Breast epithelium (tissue), 4 donors: ENCODE measurements at places on chromosomes 2 and 18. TPM values are rescaled to one million over a fixed set of nuclear protein-coding genes. Genes with fewer than 3 reads are reported as not detected.

DNA sequence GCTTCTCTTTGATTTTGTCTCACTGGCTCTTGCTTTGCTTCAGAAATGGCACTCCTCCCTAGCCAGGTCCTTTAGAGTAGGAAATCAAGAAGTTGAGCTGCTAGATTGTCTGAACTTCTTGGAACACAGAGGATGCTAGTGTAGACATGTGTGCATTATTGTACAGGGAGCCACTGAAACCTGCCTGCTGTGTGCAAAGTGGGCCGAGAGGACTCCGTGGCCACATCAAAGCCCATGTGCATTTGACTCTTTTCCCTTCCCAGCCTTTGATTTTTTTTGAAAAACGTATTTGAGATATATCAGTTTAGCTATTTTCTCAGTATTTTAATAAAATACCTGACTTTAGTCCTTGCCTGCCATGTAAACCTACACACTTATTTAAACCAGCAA lies 83.1 kb downstream of the TMEM247 start:
- H3K4me3 ChIP-seq = no peak overlapping the region
- no peak for DNase-seq
- H3K36me3 ChIP-seq = no peaks in the 10 kb centered on the region
- H3K27ac ChIP-seq = no peak overlapping the region
- no peaks in the 10 kb centered on the region for H3K27me3 ChIP-seq
- H3K4me1 ChIP-seq = no peaks in the 10 kb centered on the region

DNA sequence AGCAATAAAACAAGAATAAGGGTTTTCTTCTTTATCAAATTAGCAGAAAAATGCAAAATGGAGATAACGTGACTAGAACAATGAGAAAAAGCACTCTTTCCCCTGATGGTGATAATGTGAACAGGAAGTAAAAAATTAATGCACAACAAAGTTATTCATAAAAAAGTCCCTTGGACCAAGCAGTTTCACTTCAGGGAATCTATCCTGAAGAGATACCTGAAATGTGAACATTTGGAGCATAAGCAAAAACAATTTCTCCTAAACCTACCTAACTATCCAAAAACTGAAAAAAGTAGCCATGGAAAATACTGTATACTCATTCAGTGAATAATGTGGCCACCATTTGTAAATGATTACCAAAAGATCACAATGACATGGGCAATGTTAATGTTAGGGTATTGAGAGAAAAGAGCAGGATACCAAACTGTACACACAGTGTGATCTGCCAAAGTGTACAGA lies 48.7 kb downstream of the TRIP12 start:
- H3K27ac ChIP-seq = no peak overlapping the region
- no peaks in the 10 kb centered on the region for H3K27me3 ChIP-seq
- H3K4me3 ChIP-seq = no peak overlapping the region
- DNase-seq = no peak
- H3K36me3 ChIP-seq = no peaks in the 10 kb centered on the region

- no peak overlapping the region for H3K27ac ChIP-seq
- no peaks in the 10 kb centered on the region for H3K4me1 ChIP-seq
- no peaks in the 10 kb centered on the region for H3K36me3 ChIP-seq
- H3K4me3 ChIP-seq = no peak overlapping the region
These were observed 215.9 kb downstream of the SEPTIN10 start for GRCh38 chr2:109397893-109398292.

DNA sequence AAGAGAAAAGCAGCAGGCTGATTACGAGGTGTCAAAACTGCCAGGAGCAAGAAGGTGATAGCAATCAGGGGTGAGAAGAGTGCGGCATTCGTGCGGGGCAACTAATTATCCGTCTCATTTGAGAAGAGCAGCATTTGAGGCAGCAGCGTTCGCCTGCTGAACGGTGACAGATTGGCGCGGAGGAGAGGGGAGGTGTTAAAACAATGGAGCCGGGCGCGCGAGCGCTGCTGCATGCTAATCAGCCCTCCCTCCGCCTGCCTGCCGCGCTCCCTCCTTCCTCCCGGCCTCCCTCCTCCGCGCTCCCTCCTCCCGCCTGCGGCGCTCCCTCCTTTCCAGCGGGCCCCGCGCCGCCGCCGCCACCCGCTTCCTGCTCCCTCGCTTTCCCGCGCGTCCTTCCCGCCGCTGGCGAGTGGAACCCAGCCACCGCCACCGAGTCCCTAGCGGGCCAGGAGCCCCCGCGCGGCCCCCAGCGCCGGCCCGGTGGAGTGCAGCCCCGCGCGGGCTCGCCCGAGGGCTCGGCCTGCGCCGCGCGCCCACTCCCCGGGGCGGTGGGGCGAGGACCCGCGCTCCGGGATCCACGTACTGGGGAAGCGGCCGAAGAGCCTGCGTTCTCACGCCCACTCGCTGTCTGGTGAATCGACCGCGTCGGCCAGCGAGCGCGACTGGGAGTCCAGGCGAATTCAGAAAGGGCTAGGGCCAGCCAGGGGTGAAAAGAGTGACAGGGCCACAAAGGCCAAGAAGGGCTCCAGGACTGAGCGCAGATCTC lies 69.5 kb upstream of the PSMD14 start:
- H3K36me3 ChIP-seq = no peaks in the 10 kb centered on the region
- peak overlapping the region; percentile 67 for H3K4me3 ChIP-seq
- peak; percentile 57 for DNase-seq
- no peaks in the 10 kb centered on the region for H3K4me1 ChIP-seq
- H3K27ac ChIP-seq = peak overlapping the region; percentile 35

DNA sequence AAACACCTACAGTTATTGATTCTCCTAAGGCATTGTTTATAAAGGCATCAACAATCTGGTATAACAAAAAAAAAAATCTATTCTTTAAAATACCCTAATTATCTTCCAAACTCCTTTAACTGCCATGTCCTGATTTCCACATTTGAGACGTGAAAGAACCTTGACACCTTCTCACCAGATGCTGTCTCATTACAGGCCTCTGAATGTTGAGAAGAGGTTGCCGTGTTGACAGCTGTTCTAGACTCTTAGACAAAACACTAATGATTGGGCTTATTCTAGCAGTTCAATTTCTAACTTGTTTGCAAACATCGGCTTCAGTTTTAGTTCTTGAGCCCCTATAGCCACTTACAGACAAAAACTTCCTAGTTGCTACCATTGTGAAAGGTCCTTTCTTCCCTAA lies 988.8 kb downstream of the LRP1B start:
- DNase-seq = no peak
- no peaks in the 10 kb centered on the region for H3K27me3 ChIP-seq
- no peaks in the 10 kb centered on the region for H3K36me3 ChIP-seq
- no peak overlapping the region for H3K4me3 ChIP-seq

DNA sequence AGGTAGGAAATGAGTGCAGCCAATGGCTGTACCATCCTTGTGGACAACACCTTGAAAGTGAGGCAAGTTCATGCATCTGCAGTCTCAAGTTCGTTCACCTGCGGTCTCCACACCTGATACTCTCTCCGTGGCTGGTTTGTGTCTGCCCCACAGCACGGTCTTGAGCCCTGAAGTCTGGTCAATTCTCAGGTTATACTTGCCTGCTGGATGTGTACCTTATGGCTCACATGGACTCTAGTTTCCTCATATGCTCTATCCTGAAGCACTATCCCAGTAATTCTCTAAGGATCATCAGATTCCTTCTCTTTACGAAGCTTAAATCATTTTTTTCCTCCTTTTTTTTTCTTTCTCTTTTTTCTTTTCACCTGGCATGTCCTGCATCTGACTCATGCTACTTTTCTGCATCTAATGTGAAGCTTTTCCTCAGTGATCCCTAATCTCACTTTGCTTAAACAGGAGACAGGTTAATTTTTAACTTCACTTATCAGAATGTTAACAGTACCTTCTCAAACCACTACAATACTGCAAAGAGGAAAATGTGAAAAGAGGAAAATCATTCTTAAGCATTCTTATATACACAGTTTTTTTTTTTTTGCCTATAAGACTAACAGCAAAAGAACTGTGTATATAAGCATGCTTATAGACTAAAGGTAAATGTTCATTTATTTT lies 511.2 kb downstream of the SOX11 start:
- H3K4me1 ChIP-seq = no peaks in the 10 kb centered on the region
- no peaks in the 10 kb centered on the region for H3K27me3 ChIP-seq

DNA sequence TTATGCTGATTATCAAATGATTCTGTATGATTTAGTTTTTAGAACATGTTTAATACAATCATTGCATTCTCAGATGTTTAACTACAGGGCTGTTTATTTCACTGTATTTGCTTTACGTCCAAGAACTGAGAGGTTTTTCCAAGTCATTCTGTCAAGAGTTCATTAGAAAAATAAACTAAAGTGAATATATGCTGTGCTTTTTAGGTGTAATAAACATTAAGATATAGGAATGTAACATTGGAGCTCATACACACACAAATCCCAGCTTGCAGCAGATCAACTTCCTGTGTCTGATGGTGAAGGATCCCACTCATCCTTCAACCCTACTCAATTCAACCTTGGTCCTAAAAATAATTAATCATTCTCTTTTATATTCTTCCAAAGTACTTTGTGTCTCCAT lies 285.0 kb downstream of the AFF3 start:
- no peak for DNase-seq
- H3K4me3 ChIP-seq = no peak overlapping the region
- H3K27ac ChIP-seq = no peak overlapping the region
- no peaks in the 10 kb centered on the region for H3K27me3 ChIP-seq
- H3K36me3 ChIP-seq = no peaks in the 10 kb centered on the region

Gene SGPP2
- total RNA-seq = 1.3 TPM

DNA sequence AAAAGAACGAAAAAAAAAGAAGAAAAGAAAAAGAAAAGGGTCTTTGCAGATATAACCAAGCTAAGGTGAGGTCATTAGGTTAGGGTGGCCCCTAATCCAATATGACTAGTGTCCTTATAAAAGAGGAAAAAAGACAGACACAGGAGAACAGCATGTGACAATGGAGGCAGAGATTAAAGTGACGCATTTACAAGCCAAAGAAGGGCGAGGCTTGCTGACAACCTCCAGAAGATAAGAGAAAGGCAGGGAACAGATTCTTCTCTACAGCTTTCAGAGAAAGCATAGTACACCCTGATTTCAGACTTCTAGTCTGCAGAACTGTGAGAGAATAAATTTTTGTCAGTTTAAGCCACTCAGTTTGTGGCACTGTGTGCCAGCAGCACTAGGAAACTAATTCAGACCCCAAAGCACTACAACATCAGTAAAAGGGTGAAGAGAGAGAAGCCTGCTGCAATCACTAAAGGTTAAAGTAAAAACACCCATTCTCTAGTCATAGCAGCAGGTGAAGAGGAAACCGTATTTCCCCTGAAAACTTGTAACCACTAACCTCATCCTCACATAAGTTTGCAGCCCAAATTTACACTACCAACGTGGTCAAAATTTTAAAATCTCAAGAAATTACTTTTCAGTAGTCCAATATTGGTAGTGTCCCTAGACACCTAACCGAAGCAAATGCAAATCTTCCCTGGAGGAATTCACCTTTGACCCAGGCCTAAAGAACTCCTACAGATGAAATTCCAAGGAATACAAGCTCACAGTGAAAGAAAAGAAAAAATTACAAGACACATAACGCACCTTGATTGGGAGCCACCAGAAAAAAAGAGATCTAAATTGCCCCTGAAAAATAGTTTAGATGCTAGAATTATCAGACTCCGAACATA lies 17.5 kb downstream of the REEP1 start:
- H3K36me3 ChIP-seq = no peaks in the 10 kb centered on the region

Gene NFATC1
- total RNA-seq = 12.9 TPM

DNA sequence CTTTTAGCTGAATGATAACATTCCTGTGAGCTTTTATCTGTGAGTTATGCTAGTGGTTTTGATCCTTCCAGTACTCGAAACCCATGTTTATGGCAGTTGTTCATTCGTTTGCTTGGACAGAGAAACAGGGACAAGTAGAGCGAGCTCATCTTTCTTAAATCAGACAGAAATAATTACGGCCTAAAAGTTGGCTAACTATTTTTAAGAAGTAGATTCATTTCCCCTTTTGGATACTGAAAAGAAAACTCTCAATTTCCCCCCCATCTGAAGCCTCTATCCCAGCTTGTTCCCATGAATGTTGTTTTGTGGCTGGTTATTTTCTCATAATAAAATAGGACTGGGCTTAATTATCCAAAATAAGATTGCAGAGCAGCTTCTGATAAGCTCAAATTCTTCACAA lies 67.1 kb downstream of the ANTXR1 start:
- peak overlapping the region; percentile 54 for H3K27ac ChIP-seq
- no peak for DNase-seq
- H3K4me3 ChIP-seq = no peak overlapping the region
- no peaks in the 10 kb centered on the region for H3K36me3 ChIP-seq
- H3K27me3 ChIP-seq = no peaks in the 10 kb centered on the region
- H3K4me1 ChIP-seq = peaks cover 6% of the 10 kb centered on the region

DNA sequence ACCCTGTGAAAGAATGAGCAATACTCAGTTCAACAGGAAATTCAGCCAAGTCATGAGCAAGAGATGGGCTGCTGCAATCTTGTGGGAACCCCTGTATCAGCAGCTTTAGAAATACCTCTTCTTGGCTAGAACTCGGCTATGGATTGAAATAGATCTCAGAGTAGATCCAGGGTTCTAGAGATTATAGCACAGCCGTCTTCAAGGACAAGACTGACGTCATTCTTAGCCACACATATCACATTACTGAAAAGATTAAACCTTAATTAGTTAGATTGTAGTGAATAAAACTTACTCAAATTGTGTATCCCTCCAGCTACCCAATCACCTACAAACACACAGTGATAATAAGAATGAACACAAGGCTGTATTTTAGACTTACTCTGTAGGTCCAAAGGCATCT lies 776.4 kb downstream of the EPHA4 start:
- no peaks in the 10 kb centered on the region for H3K36me3 ChIP-seq
- H3K27ac ChIP-seq = no peak overlapping the region
- H3K4me1 ChIP-seq = no peaks in the 10 kb centered on the region
- DNase-seq = no peak
- no peak overlapping the region for H3K4me3 ChIP-seq
- H3K27me3 ChIP-seq = no peaks in the 10 kb centered on the region

Gene PLCL1
- total RNA-seq = 11.1 TPM

Gene RBM44
- 1.4 TPM for total RNA-seq

GRCh38 chr2:56483081-56483480 lies 299.3 kb downstream of the CCDC85A start:
- no peaks in the 10 kb centered on the region for H3K36me3 ChIP-seq
- no peaks in the 10 kb centered on the region for H3K4me1 ChIP-seq
- H3K4me3 ChIP-seq = no peak overlapping the region
- H3K27me3 ChIP-seq = no peaks in the 10 kb centered on the region

Gene TUBA4B
- total RNA-seq = not detected

DNA sequence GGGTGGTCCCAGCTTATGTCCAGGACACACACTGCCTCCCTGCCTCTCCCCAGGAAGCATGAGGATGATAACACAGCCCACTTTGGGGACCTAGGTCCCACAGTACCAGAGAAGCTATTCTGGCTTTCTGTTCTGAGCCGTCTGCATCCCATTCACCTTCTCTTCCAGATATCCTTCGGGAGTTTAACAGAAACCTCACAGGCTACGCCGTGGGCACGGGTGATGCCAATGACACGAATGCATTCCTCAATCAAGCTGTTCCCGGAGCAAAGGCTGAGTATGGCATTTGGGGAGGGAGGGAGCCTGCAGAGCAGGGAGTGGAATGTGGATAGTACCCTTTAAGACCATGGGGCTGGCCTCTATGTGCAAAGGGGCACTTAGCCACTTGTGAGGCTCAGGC lies 102.6 kb downstream of the PLB1 start:
- H3K4me3 ChIP-seq = no peak overlapping the region
- no peaks in the 10 kb centered on the region for H3K4me1 ChIP-seq
- H3K36me3 ChIP-seq = no peaks in the 10 kb centered on the region

Gene SCYGR4
- total RNA-seq = not detected

Gene CRYGD
- not detected for total RNA-seq

GRCh38 chr18:41905786-41906527 lies 49.1 kb upstream of the PIK3C3 start:
- no peaks in the 10 kb centered on the region for H3K36me3 ChIP-seq
- no peak overlapping the region for H3K27ac ChIP-seq
- DNase-seq = no peak
- no peaks in the 10 kb centered on the region for H3K4me1 ChIP-seq
- H3K27me3 ChIP-seq = no peaks in the 10 kb centered on the region
- no peak overlapping the region for H3K4me3 ChIP-seq

Gene SEPTIN10
- total RNA-seq = 93.5 TPM

Gene GKN1
- total RNA-seq = not detected
